ENCODE measurements at places on chromosomes 4 and X.
A peak's percentile ranks its signal among the peaks of the same experiment; 100 is the strongest.

GRCh38 chrX:7269991-7270390 is 122.0 kb upstream of the PUDP start:
- no peak for DNase-seq

GRCh38 chr4:99462875-99463464 is 27.8 kb upstream of the ADH7 start:
- DNase-seq: peak; percentile 56

DNA sequence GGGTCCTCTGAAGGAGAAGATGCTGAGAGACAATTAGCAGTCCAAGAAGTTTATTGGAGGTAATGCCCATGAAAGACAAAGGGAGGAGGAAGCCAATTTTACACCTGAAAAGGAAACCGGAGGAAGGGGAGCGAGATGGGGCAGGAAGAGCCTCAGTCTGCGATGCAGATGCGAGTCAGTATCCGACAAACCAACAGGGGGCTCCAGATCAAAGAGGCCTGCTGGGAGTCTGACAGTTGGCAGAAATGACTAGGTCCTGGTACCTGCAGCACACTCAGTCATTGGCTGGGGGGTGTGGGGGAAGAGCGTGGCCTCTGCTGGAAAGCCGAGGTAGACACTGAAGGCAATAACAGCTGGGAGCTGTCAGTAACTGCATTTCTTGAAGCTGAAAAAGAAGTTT is 231.1 kb upstream of the CENPE start:
- no peak for DNase-seq

DNA sequence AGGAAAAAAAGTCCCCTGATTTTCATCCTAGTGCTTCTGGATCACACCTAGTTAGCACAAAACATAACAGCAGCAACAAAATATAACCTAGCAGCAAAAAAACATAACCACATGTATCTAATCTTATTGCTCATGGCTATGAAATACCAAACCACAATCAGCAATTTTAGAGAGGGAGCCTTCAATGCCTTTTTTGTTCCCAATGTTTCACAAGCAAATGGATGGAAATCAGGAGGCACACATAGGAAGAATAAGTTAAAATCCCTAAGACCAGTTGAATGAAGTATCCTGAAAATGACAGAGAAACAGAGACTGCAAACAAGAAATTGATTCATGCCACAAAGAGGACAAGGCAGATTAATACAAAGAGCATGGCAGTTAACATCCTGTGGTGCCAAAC is 361.6 kb downstream of the GPM6A start:
- no peak for DNase-seq

DNA sequence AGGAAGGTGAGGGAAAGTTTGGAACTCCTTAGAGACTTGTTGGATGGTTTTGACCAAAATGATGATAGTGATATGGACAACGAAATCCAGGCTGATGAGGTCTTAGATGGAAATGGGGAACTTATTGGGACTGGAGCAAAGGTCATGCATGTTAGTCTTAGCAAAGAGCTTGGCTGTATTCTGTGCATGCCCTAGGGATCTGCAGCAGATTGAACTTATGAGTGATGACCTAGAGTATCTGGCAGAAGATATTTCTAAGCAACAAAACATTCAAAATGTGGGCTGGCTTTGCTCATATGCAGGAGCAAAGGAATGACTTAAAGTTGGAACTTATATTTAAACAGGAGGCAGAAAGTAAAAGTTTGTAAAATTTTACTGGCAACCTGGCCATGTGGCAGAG is 489.3 kb upstream of the DIPK2B start:
- no peak for DNase-seq

- DNase-seq: no peak
These were observed 104.2 kb upstream of the PUDP start for GRCh38 chrX:7252013-7252610.

GRCh38 chr4:13445841-13446790 is 38.0 kb downstream of the RAB28 start:
- DNase-seq: no peak

DNA sequence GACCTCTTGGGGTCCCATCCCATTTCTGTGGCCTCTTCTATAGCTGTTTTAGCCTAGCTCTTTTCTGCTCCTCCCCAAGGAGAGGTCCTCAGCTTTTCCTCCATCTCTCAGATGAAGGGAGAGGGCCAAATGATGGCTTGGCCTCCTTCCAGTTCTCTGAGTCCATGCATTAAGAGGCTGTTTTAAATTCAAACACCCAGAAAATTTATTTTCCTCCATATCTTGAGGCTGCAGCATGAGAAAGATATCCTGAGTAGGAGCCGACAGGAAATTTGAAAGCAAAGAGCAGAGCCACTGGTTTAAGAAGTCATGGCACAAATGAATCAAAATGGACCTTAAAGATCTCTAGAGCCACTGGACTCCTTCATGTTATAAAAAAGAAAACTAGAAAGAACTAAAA is 558.8 kb downstream of the MID1IP1 start:
- no peak for DNase-seq

- DNase-seq: no peak
These were observed 53.7 kb upstream of the IRF2 start for GRCh38 chr4:184528051-184528450.

- DNase-seq: peak; percentile 46
These were observed at the start of gene TCEAL1 for GRCh38 chrX:103628386-103629317. TSS of gene TCEAL1 (plus strand) at chrX:103628975. CDS start at chrX:103629917, 942 bp downstream.

DNA sequence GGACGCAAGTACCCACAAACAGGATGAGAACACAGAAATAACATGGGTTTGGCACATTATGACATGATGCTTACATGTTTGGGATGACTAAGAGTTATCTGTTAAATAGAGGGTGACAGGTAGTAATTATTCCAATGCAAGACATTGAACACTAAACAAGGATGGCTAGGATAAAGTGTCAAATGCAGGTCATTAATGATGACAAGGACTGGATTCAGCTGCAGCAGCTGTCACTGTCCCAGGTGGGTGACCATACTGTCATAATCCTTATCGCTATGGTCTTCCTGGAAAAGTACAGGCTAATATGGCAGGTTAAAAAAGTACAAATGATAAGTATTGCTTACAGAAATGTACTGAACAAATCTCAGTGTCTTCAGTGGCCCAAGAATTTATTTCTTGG is 123.9 kb downstream of the ANTXR2 start:
- no peak for DNase-seq

DNA sequence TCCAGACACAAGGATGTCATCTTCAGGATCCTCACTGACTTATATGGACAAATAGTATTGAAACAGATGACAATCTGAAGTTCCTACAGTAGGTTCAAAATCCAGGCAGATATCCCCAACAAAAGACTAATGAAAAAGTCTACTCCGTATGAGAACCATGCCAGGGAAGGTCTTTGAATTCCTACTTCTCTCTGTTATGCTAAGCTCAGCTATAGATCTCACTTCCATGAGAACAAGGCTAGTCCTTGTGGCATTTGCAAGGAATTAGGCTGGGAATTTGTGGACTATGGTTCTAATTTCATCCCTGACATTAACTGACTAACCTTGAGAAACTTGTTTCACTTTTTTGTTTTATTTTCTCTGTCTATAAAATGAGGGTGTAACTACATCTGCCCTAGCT is 229.8 kb downstream of the IL1RAPL2 start:
- no peak for DNase-seq

GRCh38 chr4:177879851-177880250 is 437.6 kb upstream of the AGA start:
- no peak for DNase-seq

DNA sequence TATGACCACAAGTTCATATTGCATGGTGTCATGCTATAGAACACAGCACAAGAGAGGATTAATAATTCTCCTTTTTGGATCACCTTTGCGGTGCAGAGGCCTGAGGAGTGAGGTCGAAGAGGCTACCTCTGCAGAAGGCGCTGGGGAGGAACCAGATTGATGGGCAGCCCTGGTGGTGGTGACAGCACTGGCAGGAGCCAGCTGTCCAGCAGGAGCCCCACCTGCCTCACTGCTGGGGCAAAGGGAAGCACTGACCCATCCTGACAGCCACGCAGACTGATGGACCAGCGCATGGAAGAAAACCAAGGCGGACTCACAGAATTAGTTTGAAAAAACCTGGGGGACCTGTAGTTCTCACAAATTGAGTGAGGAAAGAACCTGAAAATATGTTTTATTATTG is 50.9 kb downstream of the COX18 start:
- no peak for DNase-seq

DNA sequence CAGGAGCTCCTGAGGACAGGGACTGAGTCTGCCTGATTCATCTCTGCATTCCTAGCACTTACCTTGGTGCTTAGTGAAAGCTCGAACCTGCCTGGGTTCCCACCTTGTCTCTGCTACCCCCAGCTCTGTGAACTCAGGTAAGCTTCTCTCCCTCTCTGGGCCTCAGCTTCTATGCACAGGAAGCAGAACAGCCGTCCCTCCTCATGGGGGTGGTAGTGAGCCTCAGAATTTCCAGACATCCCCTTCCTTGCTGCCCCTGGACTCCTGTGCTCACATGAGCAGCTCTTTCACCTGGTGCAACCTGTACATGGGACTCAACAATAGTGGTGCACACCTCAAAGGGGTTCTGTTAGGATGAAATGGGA is 50.8 kb downstream of the HTRA3 start:
- DNase-seq: peak; percentile 10

DNA sequence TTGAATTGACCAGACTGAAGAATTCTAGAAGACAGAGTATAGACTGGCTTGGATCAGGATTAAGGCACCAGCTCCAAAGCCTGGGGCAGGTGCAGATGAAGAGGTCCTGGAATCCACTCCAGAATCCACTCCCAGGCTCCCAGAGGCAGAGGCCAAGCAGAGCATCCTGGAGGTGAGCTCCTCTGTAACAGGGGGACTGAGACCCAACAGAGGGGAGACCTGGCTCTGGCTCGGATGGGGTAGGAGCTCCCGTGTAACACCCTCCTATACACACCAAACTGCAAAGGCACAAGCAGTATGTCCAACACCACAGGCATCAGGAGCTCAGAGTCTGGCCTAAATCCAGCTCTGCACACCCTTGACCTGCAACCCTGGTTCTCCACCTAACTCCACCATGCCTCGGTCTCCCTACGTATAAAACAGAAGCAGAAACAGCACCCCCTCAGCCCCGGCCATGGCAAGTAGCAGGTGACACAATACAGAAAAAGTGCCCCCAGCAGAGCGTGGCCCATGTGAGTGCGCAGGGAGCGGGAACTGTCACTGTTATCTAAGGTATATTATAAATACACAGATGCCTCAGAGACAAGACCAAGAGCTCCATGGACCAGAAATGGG is 14.9 kb downstream of the RNF212 start:
- DNase-seq: no peak

- DNase-seq: no peak
These were observed 23.0 kb upstream of the UBA6 start for GRCh38 chr4:67723949-67724348.

GRCh38 chr4:186144946-186145569 is 40.6 kb downstream of the FAM149A start:
- DNase-seq: no peak

DNA sequence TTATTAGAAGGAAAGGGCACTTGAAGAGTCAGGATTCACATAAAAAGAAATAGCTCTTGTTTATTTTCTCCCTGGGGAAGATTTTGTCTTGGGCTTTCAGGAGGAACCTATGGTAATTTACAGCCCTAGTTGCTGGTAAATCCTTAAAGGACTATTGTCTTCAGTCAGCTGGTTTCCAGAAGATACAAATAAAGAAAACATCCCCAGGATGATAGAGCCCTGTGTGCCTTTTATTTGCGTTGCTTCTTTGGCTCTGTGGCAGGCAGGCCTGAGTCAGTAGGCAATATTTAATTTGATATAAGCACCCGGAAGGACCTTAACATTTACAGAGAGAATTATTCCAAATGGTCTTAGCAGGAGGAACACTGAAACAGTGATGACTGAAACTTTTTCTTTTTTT is 131.0 kb upstream of the SLC34A2 start:
- DNase-seq: no peak

GRCh38 chr4:113901994-113902787 is 77.3 kb downstream of the ARSJ start:
- DNase-seq: peak; percentile 87

DNA sequence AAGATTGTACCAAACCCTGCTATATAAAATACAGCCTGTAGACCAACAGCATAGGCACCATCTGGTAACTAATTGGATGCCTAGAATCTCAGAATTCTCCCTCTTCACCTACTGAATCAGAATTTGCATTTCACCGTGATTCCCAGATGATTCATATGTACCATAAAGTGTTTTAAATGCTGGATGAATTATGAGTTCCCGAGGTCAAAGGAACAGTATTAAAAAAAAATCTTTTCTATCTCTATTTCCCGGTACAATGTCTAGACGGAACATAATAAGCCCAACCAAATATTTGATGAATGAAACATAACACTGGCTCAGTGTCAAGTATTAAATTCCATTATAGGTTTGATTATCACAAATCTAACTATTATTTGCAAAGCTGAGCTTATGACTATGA is 280.0 kb downstream of the ANKRD50 start:
- no peak for DNase-seq

DNA sequence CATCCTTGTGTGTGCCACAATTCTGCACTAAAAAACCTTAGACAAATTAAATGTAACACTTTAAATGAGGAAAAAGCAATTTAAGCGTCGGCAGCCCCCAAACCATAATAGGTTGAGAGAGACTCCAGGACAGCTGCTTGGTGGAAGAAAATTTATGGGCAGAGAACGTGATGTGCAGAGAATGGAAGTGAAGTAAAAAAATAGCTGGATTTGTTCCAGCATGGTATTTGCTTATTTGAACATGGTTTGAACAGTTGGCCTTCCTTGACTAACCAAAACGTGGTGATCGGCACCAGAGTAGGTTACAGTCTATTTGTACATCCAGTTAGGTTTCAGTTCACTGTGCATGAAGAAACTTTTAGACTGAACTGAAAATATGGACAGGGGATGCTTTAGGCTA is 343.0 kb upstream of the CPEB2 start:
- no peak for DNase-seq

GRCh38 chr4:109037026-109037425 is 265.4 kb downstream of the COL25A1 start:
- DNase-seq: no peak

DNA sequence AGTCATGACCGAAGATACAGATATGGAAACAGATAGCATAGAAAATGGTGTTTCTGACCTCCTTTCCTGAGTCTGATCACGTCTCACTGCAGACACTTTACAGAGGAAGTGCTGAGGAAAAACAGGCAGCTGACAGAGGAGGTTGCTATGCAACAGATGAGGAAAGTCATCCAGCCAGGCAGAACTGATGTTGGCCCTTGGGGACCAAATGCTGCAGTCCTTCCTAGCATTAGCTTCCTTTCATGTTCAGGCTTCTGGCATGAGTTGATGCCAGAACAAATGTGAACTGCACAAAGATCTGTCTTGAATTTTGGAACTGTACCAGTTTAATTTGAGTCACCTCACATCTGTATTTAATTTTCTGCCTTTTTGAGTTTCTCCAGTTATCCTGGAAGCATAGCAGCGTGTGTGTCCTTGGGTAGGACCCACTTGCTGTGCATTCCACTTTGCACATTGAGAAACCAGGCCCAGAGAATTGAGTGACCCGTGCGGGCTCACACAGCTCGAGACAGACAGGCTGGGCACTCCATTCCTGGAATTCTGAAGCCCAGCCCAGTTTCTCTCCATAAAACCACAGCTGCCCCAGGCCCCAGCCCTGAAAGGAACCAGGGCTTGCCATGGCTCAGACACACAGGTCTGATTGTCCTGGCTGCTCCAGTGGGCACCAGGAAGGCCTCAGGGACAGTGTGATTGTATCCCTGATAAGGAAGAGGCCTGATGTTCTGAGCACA is 1.4 kb upstream of the MAGED1 start:
- no peak for DNase-seq
